Activated CD8-positive, alpha-beta T cell treated with anti-CD3 and anti-CD28 coated beads, Interleukin-2, amount 10 ng/mL, durations not matched to agents 7 days and 5 days (primary cell): ENCODE measurements at places on chromosomes 3 and 15. TPM values are rescaled to one million over a fixed set of nuclear protein-coding genes. Genes with fewer than 3 reads are reported as not detected.
A peak's percentile ranks its signal among the peaks of the same experiment; 100 is the strongest.

GRCh38 chr3:81363816-81364215, 397.6 kb downstream of the GBE1 start:
- H3K27me3 ChIP-seq: no peaks in the 10 kb centered on the region
- DNase-seq: no peak
- H3K36me3 ChIP-seq: no peaks in the 10 kb centered on the region
- H3K4me3 ChIP-seq: no peak overlapping the region
- no peaks in the 10 kb centered on the region for H3K4me1 ChIP-seq
- no peak overlapping the region for H3K27ac ChIP-seq

DNA sequence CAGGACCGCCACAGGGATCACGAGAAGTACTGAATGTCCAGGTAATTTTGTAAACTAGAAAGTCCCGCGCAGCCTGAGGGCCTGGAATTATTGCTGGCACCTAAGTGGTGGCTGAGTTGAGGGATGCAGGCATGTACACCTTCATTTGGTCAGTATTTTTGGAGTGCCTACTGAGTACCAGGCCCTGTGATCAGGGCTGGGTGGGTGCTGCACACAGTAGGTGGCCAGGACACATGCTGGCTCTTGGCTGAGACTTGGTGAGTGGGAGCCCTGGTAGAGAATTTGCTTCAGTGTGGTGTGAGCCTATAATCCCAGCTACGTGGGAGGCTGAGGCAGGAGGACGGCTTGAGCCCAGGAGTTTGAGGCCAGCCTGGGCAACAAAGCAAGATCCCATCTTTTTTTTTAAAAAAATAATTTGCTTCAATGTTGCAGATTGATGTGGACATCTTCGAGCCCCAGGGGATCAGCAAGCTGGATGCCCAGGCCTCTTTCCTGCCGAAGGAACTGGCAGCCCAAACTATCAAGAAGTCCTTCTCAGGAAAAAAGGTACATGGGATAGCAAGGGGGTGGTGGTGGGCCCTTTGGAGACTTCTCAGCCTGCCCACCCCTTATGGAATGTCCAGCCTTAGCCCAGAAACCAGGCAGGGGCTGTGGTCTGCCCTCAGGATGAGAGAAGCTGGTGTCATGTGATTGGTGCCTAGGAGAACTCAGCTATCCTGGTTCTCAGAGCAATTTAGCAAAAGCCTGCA, 2.6 kb downstream of the ITIH1 start:
- H3K27ac ChIP-seq: no peak overlapping the region
- DNase-seq: no peak
- H3K4me1 ChIP-seq: peaks cover 4% of the 10 kb centered on the region

DNA sequence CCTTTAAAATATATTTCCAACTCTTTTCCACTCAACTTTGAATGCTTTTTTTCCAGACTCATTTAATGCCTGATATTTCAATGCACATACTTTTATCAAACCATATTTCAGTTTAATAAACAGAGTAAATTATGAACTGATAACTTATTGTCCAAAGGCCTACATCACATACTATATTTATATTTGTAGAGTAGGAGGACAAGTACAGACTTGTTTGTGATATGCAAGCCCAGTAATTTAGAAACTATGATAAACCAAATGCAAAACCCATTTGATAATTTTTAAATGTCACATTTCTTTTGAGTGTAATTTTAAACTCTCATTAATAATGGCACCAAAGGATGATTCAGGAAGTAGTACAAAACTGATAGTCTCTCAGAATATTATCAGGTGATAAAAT, 3.3 kb downstream of the RFX7 start:
- H3K27me3 ChIP-seq: no peaks in the 10 kb centered on the region
- peak overlapping the region; percentile 7 for H3K4me3 ChIP-seq
- H3K4me1 ChIP-seq: peaks cover 27% of the 10 kb centered on the region
- H3K36me3 ChIP-seq: peaks cover 34% of the 10 kb centered on the region
- DNase-seq: no peak

GRCh38 chr15:100235030-100235617, 106.7 kb downstream of the ADAMTS17 start:
- no peaks in the 10 kb centered on the region for H3K36me3 ChIP-seq
- no peak overlapping the region for H3K4me3 ChIP-seq
- DNase-seq: no peak
- H3K27ac ChIP-seq: no peak overlapping the region

- H3K4me3 ChIP-seq: no peak overlapping the region
- no peaks in the 10 kb centered on the region for H3K36me3 ChIP-seq
- no peaks in the 10 kb centered on the region for H3K4me1 ChIP-seq
- no peaks in the 10 kb centered on the region for H3K27me3 ChIP-seq
Measured at GRCh38 chr3:151568184-151568583, 107.3 kb upstream of the IGSF10 start.

GRCh38 chr3:46551615-46552014, 14.5 kb downstream of the LRRC2 start:
- H3K4me3 ChIP-seq: no peak overlapping the region
- no peak for DNase-seq

GRCh38 chr3:128555098-128555825, 62.3 kb upstream of the GATA2 start:
- H3K27ac ChIP-seq: no peak overlapping the region
- no peak for DNase-seq

- peaks cover 71% of the 10 kb centered on the region for H3K4me1 ChIP-seq
- H3K27me3 ChIP-seq: no peaks in the 10 kb centered on the region
- H3K36me3 ChIP-seq: peaks cover 22% of the 10 kb centered on the region
- H3K27ac ChIP-seq: peak overlapping the region; percentile 62
Measured at GRCh38 chr3:171257251-171258203, 202.7 kb downstream of the TNIK start.

GRCh38 chr3:121592856-121593702, at the start of gene FBXO40:
Gene FBXO40 (plus strand): TSS chr3:121593379. CDS start chr3:121620576, 27,197 bp downstream.
- H3K4me1 ChIP-seq: no peaks in the 10 kb centered on the region
- no peak within 1 kb of the TSS for H3K4me3 ChIP-seq

GRCh38 chr3:159559771-159560170, 428.9 kb upstream of the IL12A start:
- H3K27ac ChIP-seq: no peak overlapping the region
- no peaks in the 10 kb centered on the region for H3K36me3 ChIP-seq
- no peak for DNase-seq

DNA sequence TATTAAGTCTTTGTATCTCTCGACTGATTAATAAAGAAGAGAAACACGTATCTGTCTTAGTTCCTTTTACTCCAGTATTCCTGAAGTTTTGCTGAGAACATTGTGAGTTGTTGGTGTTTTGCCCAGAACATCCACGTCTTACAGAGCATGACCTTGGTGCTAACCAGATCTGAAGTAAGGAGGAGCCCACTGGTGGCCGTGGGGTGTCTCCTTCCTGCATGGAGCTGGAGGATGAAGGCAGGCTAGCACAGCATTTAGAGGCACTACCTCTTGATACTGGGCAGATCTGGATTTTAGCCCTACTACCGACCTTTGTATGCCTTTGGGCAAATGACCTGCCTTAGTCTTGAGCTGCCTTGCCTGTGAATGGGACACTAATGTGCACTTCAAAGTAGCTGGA, 28.9 kb upstream of the ESYT3 start:
- H3K4me3 ChIP-seq: no peak overlapping the region
- no peaks in the 10 kb centered on the region for H3K4me1 ChIP-seq
- no peaks in the 10 kb centered on the region for H3K36me3 ChIP-seq
- no peak overlapping the region for H3K27ac ChIP-seq

- no peaks in the 10 kb centered on the region for H3K4me1 ChIP-seq
- H3K36me3 ChIP-seq: no peaks in the 10 kb centered on the region
- H3K27ac ChIP-seq: no peak overlapping the region
- no peak for DNase-seq
Measured at GRCh38 chr3:85535517-85535916, 576.7 kb downstream of the CADM2 start.

GRCh38 chr15:89441295-89441812, 55.0 kb downstream of the RHCG start:
- no peaks in the 10 kb centered on the region for H3K36me3 ChIP-seq
- H3K4me1 ChIP-seq: peaks cover 5% of the 10 kb centered on the region
- H3K4me3 ChIP-seq: no peak overlapping the region
- no peak for DNase-seq
- no peak overlapping the region for H3K27ac ChIP-seq

DNA sequence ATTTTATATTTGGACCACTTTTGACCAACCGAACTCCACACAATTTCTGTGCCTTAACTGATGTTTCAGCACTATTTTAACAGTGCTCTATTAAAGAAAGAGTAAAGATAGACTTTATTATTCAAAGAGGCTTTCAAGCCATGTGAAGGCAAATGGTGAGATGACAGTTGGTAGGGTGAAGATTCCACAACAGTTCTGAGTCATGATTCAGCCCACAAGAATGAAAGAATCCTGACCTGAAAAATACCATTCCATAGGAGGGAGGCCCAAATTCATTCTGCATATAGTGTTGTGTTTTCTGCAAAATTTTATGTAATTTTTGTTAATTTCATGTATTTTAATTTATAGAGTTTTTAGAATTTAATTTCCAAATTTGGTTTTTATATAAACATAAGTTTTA, 135.6 kb upstream of the STAC start:
- H3K27ac ChIP-seq: no peak overlapping the region
- DNase-seq: no peak
- no peaks in the 10 kb centered on the region for H3K36me3 ChIP-seq
- H3K27me3 ChIP-seq: no peaks in the 10 kb centered on the region

DNA sequence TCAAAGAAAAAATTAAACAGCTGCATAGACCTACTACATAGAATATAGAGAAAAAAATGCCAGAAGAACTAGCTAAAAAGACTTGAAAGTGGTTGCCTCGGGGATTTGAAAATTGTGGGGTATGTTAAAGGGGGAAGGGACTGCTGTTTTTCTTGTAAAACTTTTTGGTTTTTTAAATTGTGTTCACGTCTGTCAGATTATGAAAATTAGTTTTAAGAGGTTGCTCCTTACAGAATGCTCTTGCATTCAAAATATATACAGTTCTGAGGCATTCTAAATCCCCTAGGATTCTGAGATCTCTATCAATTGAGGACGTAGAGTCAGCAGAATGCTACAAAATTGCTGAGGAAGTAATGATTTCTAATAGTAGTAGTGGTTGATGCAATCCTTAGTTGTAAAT, 28.6 kb downstream of the PIAS1 start:
- H3K36me3 ChIP-seq: peaks cover 10% of the 10 kb centered on the region
- no peak for DNase-seq
- peaks cover 18% of the 10 kb centered on the region for H3K4me1 ChIP-seq

- peaks cover 18% of the 10 kb centered on the region for H3K27me3 ChIP-seq
- no peak within 1 kb of the TSS for H3K27ac ChIP-seq
- H3K4me3 ChIP-seq: no peak within 1 kb of the TSS
- no peaks in the 10 kb centered on the region for H3K4me1 ChIP-seq
- no peaks in the 10 kb centered on the region for H3K36me3 ChIP-seq
- DNase-seq: no peak
Measured at GRCh38 chr3:119173325-119173724, at the start of gene UPK1B. Gene UPK1B (plus strand): TSS chr3:119173598. CDS start chr3:119186742, 13,144 bp downstream.

- H3K36me3 ChIP-seq: peaks cover 80% of the 10 kb centered on the region
- no peaks in the 10 kb centered on the region for H3K27me3 ChIP-seq
- H3K27ac ChIP-seq: peak overlapping the region; percentile 36
Measured at GRCh38 chr3:187064210-187065115, 74.8 kb downstream of the RPL39L start.

GRCh38 chr3:178353006-178353694, 183.1 kb upstream of the KCNMB2 start:
- H3K36me3 ChIP-seq: no peaks in the 10 kb centered on the region
- peaks cover 5% of the 10 kb centered on the region for H3K4me1 ChIP-seq

DNA sequence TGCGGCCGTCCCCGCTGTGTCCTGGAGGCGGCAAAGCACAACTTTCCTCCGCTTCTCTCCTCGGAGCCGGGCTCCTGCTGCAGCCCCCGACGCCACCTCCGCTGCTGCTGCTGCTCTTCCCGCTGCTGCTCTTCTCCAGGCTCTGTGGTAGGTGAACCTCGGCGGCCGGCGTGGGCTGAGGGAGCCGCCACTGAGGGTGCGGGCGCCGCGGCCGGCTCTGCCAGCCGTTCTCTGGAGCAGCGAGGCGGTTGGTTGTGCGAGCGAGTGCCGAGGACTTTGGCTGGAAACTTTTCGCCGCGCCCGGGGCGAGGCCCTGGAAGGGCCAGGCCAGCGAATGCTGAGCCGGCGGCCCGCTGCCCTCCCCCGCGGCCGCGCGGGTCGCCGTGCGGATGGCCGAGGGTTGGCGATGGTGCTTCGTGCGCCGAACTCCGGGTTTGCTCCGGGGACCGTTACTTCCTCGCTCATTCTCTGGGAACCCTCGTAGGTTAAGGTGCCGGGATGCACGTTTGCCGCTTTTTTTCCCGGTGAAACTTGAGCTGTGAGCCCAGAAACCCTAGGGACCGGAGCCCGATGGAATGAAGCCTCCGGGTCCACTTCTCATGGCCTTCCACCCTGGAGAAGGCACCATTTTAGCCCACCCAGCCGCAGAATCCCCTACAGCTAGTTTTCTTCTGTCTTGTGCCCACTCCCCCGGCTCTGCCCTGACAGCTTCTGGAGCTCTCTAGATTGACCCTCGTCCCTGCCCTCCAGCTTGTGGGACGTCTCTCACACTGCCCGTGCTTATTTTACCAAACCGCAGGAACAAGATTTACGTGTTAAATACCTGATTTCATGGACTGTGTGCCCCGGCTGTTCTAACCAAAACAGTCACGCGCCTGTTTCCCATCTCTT, 660 bp downstream of the NECTIN3 start:
- H3K27me3 ChIP-seq: peaks cover 56% of the 10 kb centered on the region
- H3K36me3 ChIP-seq: no peaks in the 10 kb centered on the region
- no peak overlapping the region for H3K27ac ChIP-seq
- peak; percentile 28 for DNase-seq
- peak overlapping the region; percentile 79 for H3K4me3 ChIP-seq

GRCh38 chr3:52450489-52451236, 3.2 kb downstream of the TNNC1 start:
- DNase-seq: no peak
- H3K36me3 ChIP-seq: no peaks in the 10 kb centered on the region
- peaks cover 23% of the 10 kb centered on the region for H3K4me1 ChIP-seq
- no peak overlapping the region for H3K27ac ChIP-seq
- no peak overlapping the region for H3K4me3 ChIP-seq

GHSR gene
- not detected for total RNA-seq

CRTC3 gene
- 64.9 TPM for total RNA-seq

ZBTB47 gene
- total RNA-seq: 0.34 TPM

CFAP20DC gene
- total RNA-seq: 1.5 TPM

SEMA3B gene
- 0.52 TPM for total RNA-seq

ERICH6 gene
- 0.21 TPM for total RNA-seq

NUP210 gene
- total RNA-seq: 202 TPM

KNG1 gene
- total RNA-seq: not detected

CYP1A2 gene
- not detected for total RNA-seq

SLC15A2 gene
- 3.9 TPM for total RNA-seq
